SW480 (cell line): ENCODE measurements at places on chromosomes 4 and X.

DNA sequence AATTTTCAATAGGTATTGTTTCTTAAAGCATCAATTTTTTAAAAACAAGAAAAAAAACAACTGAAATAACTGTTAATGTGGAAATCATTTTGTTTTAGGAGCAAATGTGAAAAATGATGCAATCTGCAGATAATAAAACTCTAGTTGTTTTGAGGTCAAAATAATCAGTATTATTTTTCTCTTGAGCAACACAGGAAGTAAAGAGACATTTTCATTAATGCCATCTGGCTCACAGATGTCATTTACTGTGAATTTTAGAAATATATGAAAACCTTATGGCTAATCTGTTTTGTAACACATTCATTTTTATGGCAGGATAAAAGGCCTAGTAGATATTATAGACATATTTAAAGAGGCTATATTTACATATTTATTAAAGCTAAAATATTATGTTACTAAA lies 141.6 kb downstream of the PCDH18 start:
- DNase-seq = no peak

GRCh38 chr4:100493756-100494155 lies 24.1 kb downstream of the EMCN start:
- no peak for DNase-seq

DNA sequence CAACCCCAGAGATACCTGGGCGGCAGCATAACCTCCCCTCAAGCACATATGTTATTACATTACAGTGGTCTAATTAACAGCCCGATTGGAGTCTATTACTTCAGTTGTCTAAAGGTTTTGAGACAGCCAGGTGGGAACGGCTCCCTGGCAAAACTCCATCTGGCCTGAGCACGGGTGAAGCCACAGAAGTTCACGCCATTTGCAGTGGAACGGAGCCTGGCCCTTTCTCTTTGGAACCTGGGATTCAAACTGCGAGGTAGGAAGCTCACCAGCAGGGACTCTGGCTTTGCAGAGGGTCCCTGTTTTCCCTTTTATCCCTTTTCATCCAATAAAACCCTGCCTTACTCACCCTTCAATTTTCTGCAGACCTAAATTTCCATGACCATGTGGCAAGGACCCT lies 45.9 kb upstream of the NEIL3 start:
- DNase-seq = no peak

GRCh38 chr4:154276496-154276895 lies 215.1 kb downstream of the DCHS2 start:
- no peak for DNase-seq

- DNase-seq = no peak
Observed at GRCh38 chr4:146033149-146033548, 94.5 kb upstream of the ZNF827 start.

GRCh38 chr4:76605099-76605563 lies 170.1 kb downstream of the SHROOM3 start:
- no peak for DNase-seq

DNA sequence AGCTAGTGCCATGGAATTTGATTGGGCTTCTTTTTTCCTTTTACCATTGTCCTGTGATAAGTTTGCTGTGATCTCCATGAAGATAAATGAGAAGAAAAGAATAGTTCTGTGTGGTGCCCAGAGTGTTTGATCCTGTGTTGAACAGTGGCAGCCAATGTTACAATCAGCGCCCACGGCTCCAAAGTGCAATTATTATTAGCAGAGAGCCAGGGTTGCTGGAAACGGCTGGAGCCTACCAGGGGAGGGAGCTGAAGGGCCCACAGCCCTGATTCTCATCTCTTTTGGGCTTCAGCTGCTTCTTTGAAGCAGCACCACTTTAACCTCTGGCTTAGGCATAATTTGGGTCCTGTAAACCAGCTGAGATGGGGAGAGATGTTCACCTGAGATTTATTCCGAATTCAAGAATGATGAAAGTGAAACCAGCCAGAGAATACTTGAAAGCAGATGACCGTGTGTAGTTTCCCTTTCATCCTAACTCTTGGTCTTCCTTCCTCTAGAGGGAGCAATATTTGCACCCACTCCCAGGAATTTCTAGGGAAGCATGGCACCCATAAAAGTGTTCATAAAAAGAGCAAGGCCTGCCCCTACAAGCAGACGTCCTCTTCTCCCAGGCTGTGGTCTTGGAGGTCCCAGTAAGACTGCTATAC lies 298.3 kb downstream of the EVC2 start:
- DNase-seq = peak; percentile 11

DNA sequence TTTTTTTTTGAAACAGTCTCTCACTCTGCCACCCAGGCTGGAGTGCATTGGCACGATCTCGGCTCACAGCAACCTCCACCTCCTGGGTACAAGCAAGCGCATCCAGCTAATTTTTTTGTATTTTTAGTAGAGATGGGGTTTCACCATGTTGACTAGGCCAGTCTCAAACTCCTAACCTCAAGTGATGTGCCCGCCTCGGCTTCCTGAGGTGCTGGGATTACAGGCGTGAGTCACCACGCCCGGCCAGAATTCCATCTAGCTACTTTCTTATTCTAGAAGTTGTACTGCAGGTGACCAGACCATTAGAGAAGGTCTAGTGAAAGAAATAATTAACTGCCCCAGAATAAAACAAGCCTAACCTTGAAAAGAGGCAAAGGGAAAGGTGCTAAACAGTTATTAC lies 2.3 kb downstream of the LRBA start:
- peak; percentile 6 for DNase-seq

DNA sequence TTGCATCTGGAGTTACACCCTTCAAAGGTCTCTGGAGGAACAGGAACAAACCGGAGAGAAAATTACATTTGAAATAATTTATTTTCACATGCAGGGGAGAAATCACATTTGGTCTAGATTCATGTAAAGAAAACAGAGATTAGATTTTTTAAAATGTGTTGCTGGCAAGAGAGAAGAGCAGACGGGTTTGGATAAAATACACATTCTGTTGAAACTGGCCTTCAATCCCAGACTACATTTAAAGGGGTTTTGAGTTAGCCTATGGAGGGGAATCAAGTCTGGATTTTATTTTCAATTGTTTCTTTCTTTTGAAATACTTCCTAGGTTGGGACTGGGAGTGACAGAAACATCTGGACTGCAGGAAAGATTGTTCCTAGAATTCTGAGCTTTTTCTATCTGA lies 180.8 kb downstream of the NHS start:
- DNase-seq = no peak
